ENCODE measurements at places on chromosomes 5 and 9.

- peak overlapping the region; percentile 84 for H3K4me3 ChIP-seq
- H3K4me1 ChIP-seq: peaks cover 13% of the 10 kb centered on the region
- H3K27me3 ChIP-seq: no peaks in the 10 kb centered on the region
- no peak overlapping the region for H3K27ac ChIP-seq
Measured at GRCh38 chr5:16467363-16468219, 2.0 kb upstream of the ZNF622 start.

DNA sequence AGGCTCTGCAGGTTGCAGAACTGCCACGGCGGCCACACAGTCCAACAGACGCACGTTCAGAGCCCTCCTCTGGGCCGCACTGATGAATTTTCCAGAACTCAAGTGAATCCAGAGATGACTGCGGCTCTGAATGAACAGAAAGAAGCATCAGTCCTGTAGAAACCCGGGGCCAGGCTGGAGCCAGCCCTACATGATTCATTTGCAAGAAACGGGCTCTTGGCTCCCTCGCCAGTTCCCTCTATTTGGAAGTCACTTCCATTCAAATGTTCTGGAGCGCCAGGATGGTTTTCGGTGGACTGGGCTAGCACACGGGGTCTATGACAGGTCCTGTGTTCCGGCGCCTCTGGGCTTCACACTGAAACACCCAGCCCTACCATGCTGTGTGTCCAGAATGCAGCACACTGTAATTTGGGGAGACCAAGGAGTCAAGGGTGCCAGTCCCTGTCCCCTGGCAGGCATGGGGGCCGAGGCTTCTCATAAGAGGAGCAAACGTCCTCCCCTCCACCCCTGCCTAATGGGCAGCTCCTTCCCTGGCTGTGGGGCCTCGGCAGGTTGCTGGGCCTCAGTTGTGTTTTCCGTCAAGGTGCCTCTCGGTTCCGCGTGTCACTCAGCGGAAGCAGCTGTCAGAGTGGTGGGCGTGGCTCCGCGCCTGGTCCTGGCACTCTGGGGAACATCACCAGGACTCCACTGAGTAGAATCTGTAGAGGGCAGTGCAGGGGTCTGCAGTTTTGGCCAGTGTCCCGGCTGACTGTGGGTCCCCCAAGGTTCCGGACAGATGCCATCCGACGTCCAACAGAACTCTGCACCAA is 18.1 kb upstream of the COL5A1 start:
- no peak for DNase-seq
- no peaks in the 10 kb centered on the region for H3K36me3 ChIP-seq
- H3K27me3 ChIP-seq: peaks cover 94% of the 10 kb centered on the region
- no peak overlapping the region for H3K4me3 ChIP-seq
- H3K4me1 ChIP-seq: no peaks in the 10 kb centered on the region

GRCh38 chr9:80449513-80449912 is 877.7 kb downstream of the TLE4 start:
- no peak overlapping the region for H3K27ac ChIP-seq
- H3K4me1 ChIP-seq: no peaks in the 10 kb centered on the region
- H3K4me3 ChIP-seq: no peak overlapping the region
- no peaks in the 10 kb centered on the region for H3K36me3 ChIP-seq

DNA sequence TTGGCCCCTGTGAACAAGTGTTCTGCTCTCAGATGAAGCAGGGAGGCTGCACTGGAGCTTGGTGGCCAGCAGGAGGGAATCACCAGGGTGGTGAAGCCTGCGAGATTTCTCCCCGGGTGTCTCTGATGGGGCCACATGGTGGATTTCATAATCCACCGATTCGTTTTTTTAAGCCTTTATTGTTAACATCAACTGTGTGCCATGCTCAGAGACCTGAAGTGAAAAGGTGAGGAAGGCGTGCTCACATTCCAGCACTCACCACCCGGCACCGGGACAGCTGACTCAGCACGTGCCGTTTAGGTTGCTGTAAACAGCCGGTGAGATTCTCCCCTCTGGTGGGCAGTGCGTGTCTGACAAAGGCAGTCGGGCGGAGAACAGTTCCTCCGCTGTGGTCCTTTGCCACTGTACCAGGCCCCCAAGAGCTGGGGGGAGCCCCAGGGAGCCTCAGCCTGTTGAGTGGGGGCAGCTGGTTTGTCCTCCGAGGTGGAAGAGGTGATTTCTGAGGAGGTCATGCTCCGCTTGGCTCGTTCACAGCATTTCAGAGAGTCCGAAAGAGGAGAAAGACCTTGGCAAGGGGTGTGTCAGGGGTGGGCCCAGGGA is 12.7 kb upstream of the AHRR start:
- no peaks in the 10 kb centered on the region for H3K27me3 ChIP-seq
- no peak overlapping the region for H3K27ac ChIP-seq
- no peak for DNase-seq
- H3K4me1 ChIP-seq: peaks cover 5% of the 10 kb centered on the region
- H3K36me3 ChIP-seq: peaks cover 75% of the 10 kb centered on the region
